ENCODE measurements at places on chromosomes 5 and 9.

- DNase-seq, result no peak
Measured at GRCh38 chr9:73026375-73026774, 73.5 kb upstream of the ALDH1A1 start.

DNA sequence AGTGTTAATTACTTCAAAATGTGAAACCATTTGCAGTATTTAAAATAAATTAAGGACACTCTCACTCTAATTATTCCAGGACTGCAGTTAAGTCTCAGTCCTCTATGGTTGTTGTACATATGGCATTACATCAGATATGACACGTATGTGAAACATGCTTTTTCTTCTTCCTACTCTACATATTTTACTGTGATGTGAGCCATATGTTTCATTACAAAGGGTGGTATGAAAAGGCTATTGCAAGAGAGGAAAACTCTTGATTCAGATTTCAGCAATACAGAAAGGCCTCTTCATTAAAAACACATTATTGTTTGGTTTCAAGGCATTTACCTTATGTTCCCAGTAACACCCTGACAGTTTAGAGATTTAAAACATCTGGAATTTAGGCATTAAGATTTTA lies 964.5 kb upstream of the DMAC1 start:
- no peak for DNase-seq

DNA sequence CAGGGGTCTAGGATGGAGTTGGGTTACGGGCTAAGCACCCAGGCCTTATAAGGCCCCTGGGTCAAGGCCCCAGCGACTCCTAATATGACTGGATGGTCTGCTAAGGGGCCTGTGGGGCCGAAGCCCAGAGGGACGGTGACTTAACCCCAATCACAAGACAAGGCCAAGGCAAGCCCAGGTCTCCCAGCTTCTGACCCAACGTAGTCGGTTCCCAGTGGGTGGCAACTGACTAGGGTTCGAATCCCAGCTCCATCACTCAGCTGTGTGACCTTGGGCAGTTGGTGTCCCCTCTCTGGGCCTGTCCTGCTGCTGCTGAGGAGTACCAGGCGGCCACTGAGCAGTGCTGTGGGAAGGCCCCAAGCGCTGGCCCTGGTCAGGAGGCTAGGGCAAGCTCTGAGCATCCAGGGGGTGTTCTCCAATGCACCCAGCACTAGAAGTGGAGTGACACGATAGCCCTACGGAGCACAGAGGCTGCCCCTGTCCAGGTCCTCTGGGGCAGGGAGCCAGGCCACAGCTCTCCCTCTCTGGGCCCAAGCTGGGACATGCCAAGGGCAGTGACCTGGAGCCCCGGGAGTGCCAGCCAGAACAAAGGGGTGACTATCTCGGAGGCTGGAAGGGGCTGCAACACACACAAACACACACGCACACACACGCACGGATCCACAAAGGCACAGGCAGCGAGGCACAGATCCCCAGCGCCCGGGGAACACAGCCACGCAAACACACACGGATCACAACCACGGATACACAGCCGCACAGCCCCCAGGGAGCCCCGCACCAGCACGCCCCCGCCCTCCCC lies 512 bp downstream of the AK1 start:
- DNase-seq, result no peak

- no peak for DNase-seq
Measured at GRCh38 chr5:140966293-140967225, at the start of gene PCDHAC2. TSS of gene PCDHAC2 (plus strand) at chr5:140966476. CDS start at chr5:140966767, 291 bp downstream.

DNA sequence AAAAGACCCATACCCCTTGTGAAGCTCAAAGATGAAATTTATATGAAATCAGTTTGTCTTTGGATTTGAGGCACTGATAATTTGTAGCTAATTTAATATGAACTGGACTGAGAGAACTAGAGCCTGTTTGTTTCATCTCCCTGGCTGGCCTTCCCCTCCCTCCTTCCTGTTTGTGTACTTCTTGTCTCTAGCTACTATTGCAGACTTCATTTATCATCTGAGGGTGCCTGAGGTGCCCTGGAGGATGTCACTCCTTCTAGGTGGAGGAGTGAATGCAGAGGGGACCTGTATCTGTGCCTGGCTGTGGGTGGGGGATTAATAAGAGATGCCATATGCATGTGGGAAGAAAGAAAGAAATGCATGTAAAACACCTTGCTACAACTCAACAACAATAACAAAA lies 22.2 kb upstream of the GNPDA1 start:
- DNase-seq, result peak; percentile 46

- DNase-seq, result no peak
Measured at GRCh38 chr9:8815931-8816330, 1016.4 kb upstream of the DMAC1 start.

DNA sequence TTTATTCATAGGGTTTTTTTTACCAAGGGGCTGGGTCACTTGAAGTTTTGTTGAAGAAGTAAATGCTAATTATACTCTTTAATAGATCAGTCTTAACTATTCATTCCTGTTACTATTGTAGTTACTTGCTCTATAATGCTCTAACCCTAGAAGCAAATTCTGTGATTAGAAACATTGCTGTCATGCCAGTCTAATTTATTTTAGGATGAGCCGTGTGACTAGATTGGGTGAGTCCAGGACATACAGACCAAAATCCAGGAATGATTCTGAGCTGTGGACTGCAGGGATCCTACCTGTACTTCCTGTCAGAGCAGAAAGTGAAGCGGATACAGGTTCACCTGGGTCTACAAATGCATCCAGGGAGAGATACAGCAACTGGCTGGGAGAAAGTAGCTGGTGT lies 757 bp upstream of the CCDC192 start:
- DNase-seq, result no peak

DNA sequence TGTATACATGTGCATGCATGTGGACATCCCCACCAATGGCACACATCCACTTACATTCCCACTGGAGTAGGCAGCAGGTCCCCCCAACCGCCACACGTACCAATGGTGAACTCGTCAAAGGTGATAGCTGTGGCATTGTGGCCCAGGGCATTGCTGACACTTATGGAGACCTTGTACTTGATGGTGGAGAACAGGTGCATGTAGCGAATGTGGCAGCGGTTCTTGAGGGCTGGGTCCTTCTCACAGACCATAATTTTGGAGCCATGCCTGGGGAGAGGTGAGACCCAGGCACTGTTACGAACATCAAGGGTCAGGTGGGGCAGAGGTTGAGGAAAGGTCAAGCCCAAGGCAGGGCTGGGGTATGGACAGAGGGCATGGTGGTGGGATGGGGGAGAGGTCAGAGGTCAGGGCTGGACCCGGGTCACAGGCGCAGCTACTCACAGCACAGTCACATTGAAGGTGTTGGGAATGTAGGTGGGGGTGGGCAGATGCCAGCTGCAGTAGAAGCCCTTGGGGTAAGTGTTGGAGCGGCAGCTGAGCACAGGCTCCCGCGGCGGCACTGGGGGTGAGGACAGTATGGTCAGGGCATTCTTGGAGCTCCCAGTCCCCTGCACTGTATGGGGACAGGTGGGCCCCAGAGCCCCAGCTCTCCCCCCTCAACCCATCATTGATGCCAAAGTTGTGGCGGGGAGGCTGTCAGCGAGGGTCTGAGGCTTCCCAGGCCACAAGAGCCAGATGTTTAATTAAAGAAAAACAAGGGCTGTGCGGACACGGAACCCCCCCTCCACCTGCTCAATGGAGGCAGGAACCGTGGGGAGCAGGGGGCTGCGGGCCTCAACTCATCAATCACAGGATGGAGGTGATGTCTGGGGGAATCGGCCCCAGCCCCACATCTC lies 31.9 kb downstream of the CNTFR start:
- no peak for DNase-seq

DNA sequence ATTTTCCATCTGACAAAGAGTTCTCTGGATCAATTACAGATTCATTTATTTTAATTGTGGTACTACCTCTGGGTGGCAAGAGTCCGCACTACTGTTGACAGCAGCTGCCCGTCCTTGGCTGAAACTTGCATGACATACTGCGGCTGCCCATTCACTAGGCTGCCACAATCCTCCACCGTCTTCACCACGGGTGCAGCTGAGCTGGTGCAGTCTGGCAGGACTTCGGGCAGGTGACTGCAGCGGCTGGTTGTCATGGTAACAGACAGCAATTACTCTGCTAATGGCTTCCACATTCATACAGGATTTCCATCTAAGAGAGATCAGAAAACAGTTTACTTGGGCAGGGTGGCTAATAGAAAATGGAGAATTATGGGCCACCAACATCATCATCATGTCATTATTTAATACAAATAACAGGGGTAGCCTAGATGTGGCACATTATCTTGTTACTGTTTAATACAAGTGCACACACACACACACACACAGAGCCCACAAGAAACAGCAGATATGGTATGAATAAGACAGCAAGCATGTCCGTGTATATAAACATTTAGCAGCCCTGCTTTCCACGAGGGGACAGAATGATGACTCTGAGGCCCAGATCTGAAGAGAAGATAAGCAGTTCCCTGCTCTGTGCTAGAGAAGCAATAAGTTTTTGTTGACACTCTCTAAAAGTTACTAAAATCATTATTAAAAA lies 112.3 kb downstream of the MARCHF3 start:
- no peak for DNase-seq

- no peak for DNase-seq
Measured at GRCh38 chr5:15034379-15034778, 162.8 kb upstream of the ANKH start.

- DNase-seq, result no peak
Measured at GRCh38 chr5:10607666-10608073, 43.8 kb downstream of the ANKRD33B start.
